Thoracic aorta (tissue), 2 donors: ENCODE measurements at places on chromosomes 2 and 18. TPM values are rescaled to one million over a fixed set of nuclear protein-coding genes. Genes with fewer than 3 reads are reported as not detected.
A peak's percentile ranks its signal among the peaks of the same experiment; 100 is the strongest.

DNA sequence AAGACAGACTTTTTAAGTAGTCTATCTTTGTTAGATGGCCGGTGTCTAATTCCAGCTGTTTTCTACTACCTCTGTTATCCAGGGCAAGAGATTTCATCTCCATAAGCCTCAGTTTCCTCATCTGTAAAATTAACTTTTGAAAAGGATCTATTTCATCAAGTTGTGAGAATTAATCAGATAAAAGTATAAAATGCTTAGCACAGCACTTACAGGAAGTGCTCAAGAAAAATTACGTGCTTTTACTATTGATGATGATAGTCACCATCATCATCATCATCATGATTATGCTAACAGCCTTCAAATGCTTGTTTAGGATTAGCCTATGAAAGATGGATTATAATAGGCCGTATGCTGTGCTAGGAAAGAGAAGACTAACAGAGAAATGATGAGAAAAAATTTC lies 76.2 kb downstream of the CYRIA start:
- no peaks in the 10 kb centered on the region for H3K36me3 ChIP-seq
- H3K27me3 ChIP-seq = no peaks in the 10 kb centered on the region
- DNase-seq = no peak
- no peak overlapping the region for H3K4me3 ChIP-seq

Gene KCMF1
- total RNA-seq = 40.6 TPM

- DNase-seq = no peak
- H3K27me3 ChIP-seq = peaks cover 1% of the 10 kb centered on the region
- H3K4me1 ChIP-seq = peaks cover 6% of the 10 kb centered on the region
- H3K4me3 ChIP-seq = no peak overlapping the region
These were observed 4.1 kb upstream of the GAREM2 start for GRCh38 chr2:26168785-26169184.

DNA sequence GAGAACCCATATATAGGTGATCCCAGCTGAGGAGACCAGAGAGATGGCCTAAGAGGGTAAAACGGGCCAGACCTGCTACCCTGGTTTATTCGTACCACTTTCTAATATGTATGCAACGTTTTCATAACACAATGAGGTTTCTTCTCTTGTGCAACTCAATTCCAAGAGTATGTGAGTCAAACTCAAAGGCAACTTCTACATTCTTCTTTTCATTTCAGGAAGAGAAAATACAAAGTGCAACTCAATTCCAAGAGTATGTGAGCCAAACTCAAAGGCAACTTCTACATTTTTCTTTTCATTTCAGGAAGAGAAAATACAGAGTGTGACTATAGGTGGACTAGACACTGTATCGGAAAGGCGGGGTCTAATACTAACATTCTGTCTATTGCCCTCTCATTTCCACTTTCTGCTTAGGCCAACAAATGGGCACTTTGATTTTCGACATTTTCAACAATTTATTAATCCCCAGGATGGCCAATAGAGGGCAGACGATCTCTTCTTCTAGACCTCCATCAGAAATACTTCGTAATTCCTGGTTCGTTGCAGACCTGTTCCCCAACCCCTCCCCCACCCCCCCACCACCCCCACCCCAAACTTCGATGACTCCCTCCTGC lies 3.7 kb upstream of the CRIM1 start:
- peaks cover 28% of the 10 kb centered on the region for H3K4me1 ChIP-seq
- no peaks in the 10 kb centered on the region for H3K36me3 ChIP-seq
- DNase-seq = no peak
- H3K4me3 ChIP-seq = no peak overlapping the region
- no peaks in the 10 kb centered on the region for H3K27me3 ChIP-seq

- peaks cover 3% of the 10 kb centered on the region for H3K27me3 ChIP-seq
- no peak for DNase-seq
- no peak overlapping the region for H3K4me3 ChIP-seq
- H3K27ac ChIP-seq = no peak overlapping the region
These were observed 7.7 kb downstream of the KCNF1 start for GRCh38 chr2:10919410-10919770.

DNA sequence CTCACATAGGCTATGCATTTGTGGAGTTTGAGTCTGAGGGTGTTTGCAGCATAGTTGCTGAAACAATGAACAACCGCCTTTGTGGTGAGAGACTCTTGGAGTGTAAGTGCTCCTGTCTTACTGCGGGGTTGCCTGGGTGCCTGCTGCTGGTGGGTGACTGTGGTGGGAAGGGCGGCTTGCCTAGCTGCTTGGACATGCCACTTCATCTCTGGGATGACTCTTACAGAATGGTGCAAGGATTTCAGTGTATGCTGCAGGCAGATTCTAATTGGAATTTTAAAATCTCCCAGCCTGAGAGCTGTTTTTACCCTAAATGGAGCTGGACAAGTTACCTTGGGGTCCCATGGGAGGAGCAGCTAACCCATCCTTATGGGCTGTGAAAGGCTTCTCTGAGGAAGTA lies 50.1 kb downstream of the CYP27C1 start:
- H3K27ac ChIP-seq = no peak overlapping the region
- H3K4me1 ChIP-seq = peaks cover 14% of the 10 kb centered on the region
- DNase-seq = no peak
- H3K36me3 ChIP-seq = no peaks in the 10 kb centered on the region
- no peak overlapping the region for H3K4me3 ChIP-seq

DNA sequence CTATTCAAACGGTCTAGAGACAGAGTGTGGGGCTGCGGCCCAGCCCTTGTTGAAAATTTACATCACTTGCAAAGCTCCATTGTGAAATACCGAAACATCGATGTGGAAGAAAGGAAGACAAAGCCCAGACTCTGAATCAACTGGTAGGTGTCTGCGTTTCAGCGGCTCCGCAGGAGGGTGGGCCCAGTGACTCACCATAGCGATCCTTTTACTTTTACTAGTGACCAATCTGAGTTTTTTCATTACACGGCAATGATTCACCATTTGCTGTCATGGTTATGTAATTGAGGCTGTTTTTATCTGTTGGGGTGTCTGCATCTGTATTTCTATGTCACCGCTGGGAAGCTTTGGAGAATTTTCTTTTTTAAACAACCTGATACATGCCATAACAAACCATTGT lies 66.6 kb upstream of the ODC1 start:
- no peaks in the 10 kb centered on the region for H3K27me3 ChIP-seq
- no peaks in the 10 kb centered on the region for H3K36me3 ChIP-seq
- no peak overlapping the region for H3K27ac ChIP-seq
- no peak overlapping the region for H3K4me3 ChIP-seq

DNA sequence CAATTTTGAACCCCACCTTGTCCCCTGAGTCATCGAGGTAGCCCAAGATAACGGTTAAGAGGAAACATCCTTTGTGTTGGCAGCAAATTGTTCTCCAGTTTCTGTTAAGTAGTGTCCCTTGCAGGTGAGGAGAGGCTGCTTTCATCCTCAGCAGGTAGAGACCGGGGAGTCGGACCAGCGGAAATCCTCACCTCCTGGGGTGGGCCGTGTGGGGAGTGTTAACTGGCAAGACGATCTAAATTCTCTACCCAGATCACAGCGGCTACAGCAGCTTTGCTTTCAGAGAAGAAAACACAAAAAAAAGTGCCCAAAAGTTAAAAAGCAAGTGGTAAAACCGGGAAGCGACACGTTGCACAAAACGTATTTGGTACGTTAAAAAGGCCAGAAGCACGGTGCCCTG lies 63.2 kb downstream of the ADI1 start:
- H3K27ac ChIP-seq = no peak overlapping the region
- H3K4me1 ChIP-seq = no peaks in the 10 kb centered on the region
- peaks cover 16% of the 10 kb centered on the region for H3K36me3 ChIP-seq
- no peak for DNase-seq

Gene ALMS1
- 30.7 TPM for total RNA-seq

- no peaks in the 10 kb centered on the region for H3K27me3 ChIP-seq
- no peak overlapping the region for H3K4me3 ChIP-seq
- DNase-seq = no peak
- no peaks in the 10 kb centered on the region for H3K36me3 ChIP-seq
- H3K4me1 ChIP-seq = no peaks in the 10 kb centered on the region
These were observed 41.1 kb upstream of the REG3G start for GRCh38 chr2:78984386-78984785.

DNA sequence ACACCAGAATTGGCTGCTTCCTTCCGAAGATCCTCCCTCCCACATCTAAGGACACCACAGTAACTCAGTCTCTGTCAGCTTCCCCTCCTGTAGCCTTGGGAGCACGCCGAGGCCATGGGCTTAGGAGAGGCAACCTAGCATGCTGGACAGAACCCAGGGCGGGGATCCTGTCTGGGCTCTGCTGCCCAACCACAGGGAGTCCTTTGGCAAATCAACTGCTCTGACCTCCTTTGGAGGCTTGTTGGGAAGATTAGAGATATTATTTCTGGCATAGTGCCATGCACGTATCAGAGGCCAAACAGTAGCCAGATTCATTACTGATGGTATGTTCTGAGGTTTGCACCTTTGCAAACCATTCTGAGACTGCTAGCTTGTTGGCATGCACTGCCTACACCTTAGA lies 262.7 kb upstream of the EPAS1 start:
- no peaks in the 10 kb centered on the region for H3K36me3 ChIP-seq
- H3K4me1 ChIP-seq = peaks cover 8% of the 10 kb centered on the region

GRCh38 chr18:79200546-79201268 lies 131.5 kb downstream of the ATP9B start:
- DNase-seq = peak; percentile 71
- H3K27ac ChIP-seq = no peak overlapping the region
- no peaks in the 10 kb centered on the region for H3K4me1 ChIP-seq
- H3K27me3 ChIP-seq = no peaks in the 10 kb centered on the region
- no peak overlapping the region for H3K4me3 ChIP-seq
- H3K36me3 ChIP-seq = no peaks in the 10 kb centered on the region

- H3K27ac ChIP-seq = no peak overlapping the region
- no peak for DNase-seq
- no peaks in the 10 kb centered on the region for H3K36me3 ChIP-seq
- no peaks in the 10 kb centered on the region for H3K27me3 ChIP-seq
- no peak overlapping the region for H3K4me3 ChIP-seq
These were observed 99.6 kb upstream of the RIOK3 start for GRCh38 chr18:23353459-23353858.

DNA sequence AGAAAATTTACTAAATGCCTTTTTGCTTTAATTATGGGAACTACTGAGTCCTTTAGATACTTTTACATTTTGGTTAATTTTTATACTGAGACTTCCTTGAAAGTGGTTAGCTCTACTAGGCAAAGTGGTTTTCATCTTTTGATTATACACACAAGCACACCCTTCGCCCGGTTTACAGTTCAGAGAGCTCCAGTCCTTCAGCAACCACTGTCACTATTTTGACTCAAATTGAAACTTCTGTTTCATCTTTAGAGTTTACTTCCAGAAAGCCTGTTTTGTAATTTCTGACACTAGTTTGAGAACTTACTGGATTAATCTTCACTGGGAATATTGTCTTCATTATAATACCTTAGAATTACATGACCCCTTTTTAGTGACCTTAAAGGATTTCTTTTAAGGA lies 140.3 kb upstream of the FOSL2 start:
- H3K4me3 ChIP-seq = no peak overlapping the region
- H3K27me3 ChIP-seq = no peaks in the 10 kb centered on the region
- no peak overlapping the region for H3K27ac ChIP-seq
- H3K4me1 ChIP-seq = no peaks in the 10 kb centered on the region

GRCh38 chr2:113203217-113203530 lies 29.4 kb downstream of the PSD4 start:
- no peak overlapping the region for H3K4me3 ChIP-seq
- no peaks in the 10 kb centered on the region for H3K27me3 ChIP-seq
- no peak for DNase-seq
- no peaks in the 10 kb centered on the region for H3K36me3 ChIP-seq
- H3K4me1 ChIP-seq = no peaks in the 10 kb centered on the region
- no peak overlapping the region for H3K27ac ChIP-seq

Gene RAD51AP2
- not detected for total RNA-seq

Gene ARHGAP25
- 14.5 TPM for total RNA-seq

Gene CYP27A1
- total RNA-seq = 37.8 TPM

DNA sequence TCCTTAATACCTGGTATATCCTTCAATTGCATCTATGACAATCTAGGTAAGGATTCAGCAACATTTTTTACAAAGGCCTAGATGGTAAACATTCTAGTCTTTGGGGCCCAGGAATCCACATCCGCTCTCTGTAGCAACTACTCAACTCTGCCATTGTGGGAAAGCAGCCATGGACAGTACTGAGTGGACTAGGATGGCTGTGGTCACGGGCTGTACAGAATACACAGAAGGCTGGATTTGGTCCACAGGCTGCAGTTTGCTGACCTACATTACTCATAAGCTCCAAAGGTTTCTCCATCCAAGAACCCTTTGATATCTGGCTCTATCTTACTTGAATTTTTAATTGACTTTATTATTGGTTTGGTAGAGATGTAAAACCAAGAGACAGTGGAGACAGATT lies 418.3 kb upstream of the LRRTM1 start:
- no peak overlapping the region for H3K4me3 ChIP-seq
- H3K4me1 ChIP-seq = no peaks in the 10 kb centered on the region
- no peak overlapping the region for H3K27ac ChIP-seq

Gene PFN4
- total RNA-seq = not detected

- H3K27ac ChIP-seq = no peak overlapping the region
- H3K36me3 ChIP-seq = no peaks in the 10 kb centered on the region
- no peak for DNase-seq
- H3K4me1 ChIP-seq = no peaks in the 10 kb centered on the region
These were observed 27.8 kb upstream of the C2orf74 start for GRCh38 chr2:61134141-61134540.

Gene CREG2
- not detected for total RNA-seq

- peaks cover 15% of the 10 kb centered on the region for H3K4me1 ChIP-seq
- no peak overlapping the region for H3K27ac ChIP-seq
These were observed 114.0 kb downstream of the HIBCH start for GRCh38 chr2:190205657-190206056.

Gene EPHA4
- total RNA-seq = 20.4 TPM

Gene CCDC121
- total RNA-seq = 1.9 TPM

Gene RALBP1
- 47.1 TPM for total RNA-seq

DNA sequence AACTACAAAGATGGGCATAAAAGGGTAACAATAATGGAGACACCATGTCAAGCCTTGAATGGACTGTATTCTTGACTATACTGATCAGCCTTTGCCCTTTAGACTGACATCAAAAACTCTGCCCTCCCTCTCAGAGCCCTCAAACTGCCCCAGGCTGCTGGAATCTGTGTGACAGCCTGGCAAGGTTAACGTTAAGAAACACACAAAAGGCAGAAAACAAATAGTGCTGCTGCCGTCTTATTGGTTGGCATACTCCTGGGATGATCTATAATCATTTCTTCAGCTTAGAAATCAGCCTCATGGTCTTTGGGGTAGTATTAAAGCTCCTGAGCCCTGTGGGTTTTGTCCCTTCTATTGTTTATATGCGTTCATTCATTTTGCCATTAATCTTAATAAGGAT lies 338.0 kb downstream of the DCC start:
- H3K27me3 ChIP-seq = no peaks in the 10 kb centered on the region
- H3K4me3 ChIP-seq = no peak overlapping the region
- no peak overlapping the region for H3K27ac ChIP-seq
- no peak for DNase-seq
- H3K36me3 ChIP-seq = no peaks in the 10 kb centered on the region
